Stimulated activated CD4-positive, alpha-beta T cell treated with anti-CD3 and anti-CD28 coated beads, Interleukin-2, amount 100 ng/mL, for 24 hours (primary cell): ENCODE measurements at places on chromosomes 7 and 10.
A peak's percentile ranks its signal among the peaks of the same experiment; 100 is the strongest.

GRCh38 chr10:119241066-119241465, 33.7 kb downstream of the GRK5 start:
- no peak for DNase-seq

GRCh38 chr10:11835704-11836103, 12.5 kb downstream of the PROSER2 start:
- no peak for DNase-seq

GRCh38 chr7:17690030-17690429, 250.3 kb downstream of the SNX13 start:
- no peak for DNase-seq

DNA sequence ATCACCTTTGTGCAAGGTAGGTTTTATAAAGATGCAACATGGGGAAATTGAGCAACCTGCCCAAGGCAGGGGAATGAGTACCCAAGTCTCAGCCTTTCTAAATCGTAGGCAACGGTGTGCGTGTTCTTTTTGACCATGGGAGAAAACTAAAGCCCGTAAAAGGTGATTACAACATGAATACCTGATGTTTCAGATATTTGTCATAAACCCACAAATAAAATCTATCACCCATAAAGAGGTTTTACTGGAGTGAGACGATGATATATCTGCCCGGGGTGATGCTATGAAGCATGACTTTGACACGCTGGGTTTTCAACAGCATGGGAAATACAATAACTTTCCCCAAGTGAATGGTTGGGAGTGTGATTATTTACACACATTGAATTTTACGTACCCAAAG, 406.3 kb upstream of the KLF6 start:
- no peak for DNase-seq

DNA sequence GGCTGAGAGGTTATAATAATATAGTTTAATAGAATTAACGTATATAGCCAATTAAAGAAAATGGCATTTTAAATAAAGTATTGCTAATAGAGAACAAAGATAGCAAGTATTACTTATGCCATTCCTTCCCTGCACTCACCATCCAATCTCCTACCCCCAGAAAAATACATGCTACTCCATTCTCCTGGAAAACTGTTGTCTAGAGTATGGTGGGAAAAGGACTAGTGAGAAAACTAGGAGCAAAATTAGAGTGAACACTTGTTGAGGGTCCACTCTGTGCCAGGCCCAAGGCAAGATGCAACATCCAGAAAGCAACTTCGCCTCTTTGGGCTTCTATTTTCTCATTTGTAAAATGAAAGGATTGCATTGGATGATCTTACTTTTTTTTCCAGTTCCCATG, 149.1 kb downstream of the CPED1 start:
- DNase-seq, result no peak

GRCh38 chr10:26840938-26841732, 19.6 kb downstream of the ABI1 start:
- DNase-seq, result no peak

GRCh38 chr10:69104994-69105790, 17.3 kb downstream of the SRGN start:
- DNase-seq, result no peak

GRCh38 chr10:108425283-108425964, 1260.9 kb upstream of the SORCS1 start:
- no peak for DNase-seq

GRCh38 chr7:85806321-85806720, 619.5 kb upstream of the SEMA3D start:
- DNase-seq, result no peak

DNA sequence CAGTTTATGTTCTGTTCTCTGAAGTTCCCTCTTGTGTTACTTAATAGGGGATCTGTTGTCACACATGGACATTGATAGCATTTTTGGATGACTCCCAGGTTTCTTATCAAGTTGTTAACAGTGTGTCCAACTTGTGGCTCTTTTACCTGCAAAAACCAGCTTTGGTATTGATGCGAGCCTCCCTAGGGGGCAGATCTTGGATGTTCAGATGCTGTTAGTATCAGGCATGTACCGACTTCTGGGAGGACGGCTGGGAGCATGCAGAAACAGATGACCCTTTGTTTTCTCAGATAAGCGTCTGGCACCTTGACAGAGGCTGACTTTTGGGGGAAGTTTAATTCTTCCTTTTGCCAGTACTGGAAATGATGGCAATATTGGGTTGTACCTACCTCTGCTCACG, 2.2 kb downstream of the PLPP4 start:
- no peak for DNase-seq

GRCh38 chr10:81969136-81969535, 94.1 kb downstream of the NRG3 start:
- no peak for DNase-seq

GRCh38 chr10:56551037-56551436, 190.0 kb upstream of the ZWINT start:
- DNase-seq, result no peak

DNA sequence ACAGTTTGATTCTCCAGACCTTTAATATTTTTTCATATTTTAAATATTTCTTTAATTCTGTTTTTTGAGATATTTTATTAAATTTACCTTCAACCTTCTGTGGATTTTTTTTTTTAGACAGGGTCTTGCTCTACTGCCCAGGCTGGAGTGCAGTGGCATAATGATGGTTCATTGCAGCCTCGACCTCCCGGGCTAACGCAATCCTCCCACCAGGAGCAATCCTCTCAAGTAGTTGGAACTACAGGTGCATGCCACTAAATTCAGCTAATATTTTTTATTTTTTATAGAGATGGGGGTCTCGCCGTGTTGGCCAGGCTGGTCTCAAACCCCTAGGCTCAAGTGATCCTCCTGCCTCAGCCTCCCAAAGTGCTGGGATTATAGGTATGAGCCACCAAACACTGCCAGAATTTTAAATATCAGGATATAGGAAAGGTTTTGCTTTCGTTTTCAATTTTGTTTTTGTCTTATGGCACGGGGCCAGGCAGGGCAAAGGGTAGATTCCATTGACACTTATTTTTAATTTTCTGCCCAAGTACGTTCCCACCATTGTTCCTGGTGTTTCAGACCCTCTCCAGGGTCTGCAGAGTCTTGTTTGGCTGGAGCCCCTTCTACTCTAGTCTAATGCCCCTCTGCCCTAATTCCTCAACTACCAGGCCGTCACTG, 1.2 kb downstream of the TACC2 start:
- DNase-seq, result no peak

DNA sequence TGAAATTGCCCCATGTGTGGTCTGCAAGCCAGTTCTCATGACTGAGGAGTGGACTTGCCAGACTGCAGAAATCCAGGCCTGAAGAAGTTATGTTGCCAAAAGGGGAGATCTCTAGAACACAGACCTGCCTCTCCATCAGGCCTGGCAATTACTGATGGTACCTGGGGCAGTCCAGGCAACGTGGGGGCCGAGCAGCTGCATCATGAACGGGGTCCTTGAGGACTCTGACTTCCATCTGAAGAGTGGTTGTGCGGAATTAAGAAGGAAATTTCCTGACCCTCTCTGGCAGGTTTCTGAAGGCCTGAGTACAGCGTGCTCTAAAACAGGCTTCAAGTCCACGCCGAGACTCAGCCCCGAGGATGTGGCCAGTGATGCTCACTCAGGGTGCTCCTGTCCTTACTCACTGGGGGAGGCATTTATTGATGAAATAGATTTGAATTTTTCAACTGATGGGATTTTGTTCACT, 30.4 kb downstream of the RAMP3 start:
- no peak for DNase-seq

DNA sequence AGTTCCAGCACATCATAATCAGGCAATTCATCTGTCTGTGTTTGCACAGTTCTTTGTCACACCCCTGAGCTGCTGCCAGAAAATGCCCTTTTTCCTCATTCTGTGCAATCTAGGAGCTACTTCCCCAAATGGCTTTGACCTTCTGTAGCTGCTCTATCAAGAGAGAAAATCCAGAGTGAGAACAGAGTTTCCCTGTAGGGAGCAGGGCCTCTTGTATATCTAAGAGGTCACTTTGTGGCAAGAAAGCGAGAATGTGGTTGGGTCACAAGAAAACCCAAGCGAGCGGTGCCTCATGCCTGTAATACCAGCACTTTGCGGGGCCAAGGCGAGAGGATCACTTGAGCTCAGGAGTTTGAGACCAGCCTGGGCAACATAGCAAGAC, 24.3 kb downstream of the SLC29A3 start:
- DNase-seq, result no peak

GRCh38 chr7:80609751-80610150, 28.7 kb upstream of the CD36 start:
- no peak for DNase-seq

- peak; percentile 66 for DNase-seq
These were observed 63.5 kb downstream of the ABCC2 start for GRCh38 chr10:99845837-99846382.

DNA sequence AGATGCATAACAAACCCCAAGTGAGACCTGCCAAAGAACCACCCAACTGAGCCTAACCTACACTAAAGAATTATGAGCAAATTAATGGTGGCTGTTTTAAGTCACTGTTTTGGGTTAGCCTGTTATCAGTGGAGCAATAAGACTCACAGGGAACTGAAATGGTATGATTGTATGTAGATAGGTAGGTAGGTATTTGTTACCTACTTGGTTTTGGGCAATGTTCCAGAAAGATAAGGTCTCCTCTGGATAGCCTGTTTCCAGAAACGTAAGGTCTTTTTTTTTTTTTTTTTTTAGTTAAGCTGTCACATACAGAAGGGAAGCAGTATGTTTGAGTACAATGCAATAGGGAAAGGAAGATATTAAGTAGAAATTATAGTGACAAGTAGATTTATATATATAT, 47.6 kb downstream of the PSMC2 start:
- DNase-seq, result no peak

DNA sequence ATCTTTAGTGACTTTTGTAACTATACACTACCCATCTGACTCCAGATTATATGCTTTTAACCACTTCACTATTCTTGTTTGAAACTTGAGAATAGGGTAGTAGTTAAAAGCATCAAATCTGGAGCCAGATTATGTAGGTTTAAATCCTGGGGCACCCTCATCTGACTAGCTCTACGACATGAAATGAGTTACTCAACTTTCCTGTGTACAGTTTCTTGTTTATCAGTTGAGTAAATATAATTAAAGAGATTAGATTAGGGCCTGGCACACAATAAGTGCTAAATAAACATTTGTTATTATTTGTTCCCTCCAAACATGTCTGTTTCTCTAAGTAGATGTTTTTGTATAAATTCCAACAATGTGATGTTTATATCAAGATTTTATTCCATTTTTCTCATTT, 485.3 kb upstream of the LRRTM3 start:
- DNase-seq, result no peak
